ENCODE measurements at places on chromosomes 6 and 20.

GRCh38 chr6:91171754-91172462 is 585.0 kb upstream of the MAP3K7 start:
- no peak for DNase-seq

- no peak for DNase-seq
These were observed 303.8 kb upstream of the THEMIS start for GRCh38 chr6:128204616-128205015.

- DNase-seq: no peak
These were observed 26.7 kb downstream of the HCK start for GRCh38 chr20:32078791-32079190.

GRCh38 chr6:155154158-155154830 is 109.5 kb upstream of the CLDN20 start:
- no peak for DNase-seq

DNA sequence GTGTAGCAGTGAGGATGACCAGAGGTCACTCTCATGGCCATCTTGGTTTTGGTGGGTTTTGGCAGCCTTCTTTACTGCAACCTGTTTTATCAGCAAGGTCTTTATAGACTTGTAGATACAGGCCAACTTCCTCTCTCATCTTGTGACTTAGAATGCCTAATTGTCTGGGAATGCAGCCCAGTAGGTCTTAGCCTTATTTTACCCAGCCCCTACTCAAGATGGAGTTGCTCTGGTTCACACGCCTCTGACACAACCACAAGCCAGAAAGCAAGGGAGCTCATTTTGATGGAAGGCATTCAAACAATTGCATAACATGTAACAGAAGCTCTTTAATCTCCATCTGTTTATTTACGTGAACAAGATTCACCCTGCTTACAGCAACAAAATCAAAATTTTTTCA is 492.0 kb upstream of the SULF2 start:
- DNase-seq: no peak

GRCh38 chr20:18739751-18740166 is 73.8 kb upstream of the SCP2D1 start:
- no peak for DNase-seq

- DNase-seq: no peak
These were observed 1.2 kb downstream of the TBX18 start for GRCh38 chr6:84763003-84763885.

GRCh38 chr20:11144114-11144950 is 470.5 kb upstream of the JAG1 start:
- DNase-seq: no peak

DNA sequence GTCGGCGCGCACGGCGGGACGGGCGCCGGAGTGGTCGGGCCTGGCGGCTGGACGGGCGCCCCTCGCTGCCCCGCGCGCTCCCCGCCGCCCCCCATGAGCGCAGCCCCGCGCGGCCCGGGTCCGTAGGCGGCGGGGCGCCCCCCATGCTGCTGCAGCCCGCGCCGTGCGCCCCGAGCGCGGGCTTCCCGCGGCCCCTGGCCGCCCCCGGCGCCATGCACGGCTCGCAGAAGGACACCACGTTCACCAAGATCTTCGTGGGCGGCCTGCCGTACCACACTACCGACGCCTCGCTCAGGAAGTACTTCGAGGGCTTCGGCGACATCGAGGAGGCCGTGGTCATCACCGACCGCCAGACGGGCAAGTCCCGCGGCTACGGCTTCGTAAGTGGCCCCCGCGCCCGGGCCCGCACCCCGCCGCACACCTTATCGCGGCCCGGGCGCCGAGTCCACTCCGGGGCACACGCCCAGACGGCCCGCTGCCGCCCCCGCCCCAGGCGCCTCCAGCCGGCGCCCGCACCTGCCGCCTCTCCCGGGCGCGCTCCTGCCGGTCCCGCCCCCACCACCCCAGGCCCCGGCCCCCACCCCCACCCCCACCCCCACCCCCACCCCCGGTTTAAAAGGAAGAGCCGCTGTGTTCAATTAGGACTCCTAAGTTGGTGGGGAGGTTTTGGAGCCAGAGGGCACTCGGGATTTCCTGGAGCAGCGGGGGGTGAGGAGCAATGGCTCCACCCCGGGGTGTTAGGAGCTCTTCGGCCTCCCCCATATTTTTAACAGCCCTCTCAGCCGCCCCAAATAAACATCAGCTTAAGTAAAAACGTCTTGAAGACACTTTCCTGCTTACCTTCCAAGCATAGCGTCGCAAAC is 474 bp downstream of the RBM38 start:
- DNase-seq: no peak

DNA sequence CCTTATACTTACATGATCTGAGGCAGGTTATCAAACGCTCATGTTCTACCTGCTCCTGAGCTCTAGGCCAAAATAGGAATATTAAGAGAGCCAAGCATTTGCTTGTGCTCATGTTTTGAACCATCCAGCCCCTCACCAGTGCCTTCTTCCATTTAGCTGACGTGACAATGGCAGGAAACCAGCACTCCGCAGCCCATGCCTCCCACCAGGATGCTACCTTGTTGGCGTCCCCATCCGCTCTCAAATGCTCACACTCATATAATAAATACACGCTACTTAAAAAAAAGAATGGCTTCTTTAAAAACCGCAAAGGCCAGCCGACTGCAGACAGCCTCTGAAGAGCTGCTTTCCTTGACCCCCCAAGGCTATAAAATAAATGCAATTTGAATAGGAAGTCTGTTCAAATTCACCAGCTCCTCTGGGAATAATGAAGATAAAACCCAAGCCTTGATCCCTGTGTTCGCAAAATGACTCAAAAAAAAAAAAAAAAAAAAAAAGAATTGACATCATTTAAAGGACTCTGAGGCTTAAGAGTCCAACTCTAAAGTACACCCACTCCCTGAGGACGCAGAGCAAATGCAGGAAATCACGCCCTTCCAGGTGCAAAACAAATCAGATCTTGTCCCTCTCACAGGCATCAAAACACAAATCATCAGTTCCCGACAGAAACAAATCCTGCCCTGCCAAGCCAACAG is 29.0 kb downstream of the RNASET2 start:
- no peak for DNase-seq

DNA sequence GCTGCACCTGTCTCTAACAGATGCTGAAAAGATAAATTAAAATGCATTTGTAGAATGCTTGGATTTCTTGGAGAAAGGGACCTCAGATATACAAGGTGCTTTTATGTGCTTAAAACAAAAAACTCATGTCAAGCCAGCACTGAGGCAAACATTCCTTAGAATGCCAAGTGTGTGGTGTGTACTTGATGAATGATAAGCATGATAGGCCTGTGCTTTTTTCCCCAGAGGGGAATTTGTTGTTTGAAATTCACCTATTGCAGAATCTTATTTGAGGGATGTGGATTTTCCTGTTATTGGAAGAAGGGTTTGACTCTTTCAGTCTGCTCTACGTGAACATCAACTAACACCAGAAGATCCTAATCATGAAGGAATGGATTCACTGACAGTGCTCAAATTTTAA is 28.8 kb downstream of the TTI1 start:
- no peak for DNase-seq

GRCh38 chr6:54094293-54094692 is 16.9 kb upstream of the MLIP start:
- DNase-seq: no peak

DNA sequence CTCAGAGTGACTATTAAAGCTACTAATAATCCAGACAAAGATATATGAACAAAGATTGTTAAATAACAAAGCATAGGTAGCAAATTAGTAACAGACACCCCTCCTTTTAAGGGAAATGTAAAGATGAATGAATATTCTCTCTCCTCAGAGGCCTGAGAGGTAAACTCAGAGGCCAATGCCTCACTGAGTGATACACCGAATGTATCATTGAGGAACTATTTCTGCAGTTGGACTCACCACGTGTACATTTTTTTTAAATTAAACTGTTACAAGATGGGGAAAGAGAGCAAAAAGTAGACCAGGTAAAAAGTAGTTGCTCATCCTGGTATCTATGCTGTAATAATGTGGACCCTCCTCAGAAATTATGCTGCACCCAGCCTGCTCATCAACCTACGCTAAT is 72.3 kb upstream of the IPCEF1 start:
- DNase-seq: no peak

- DNase-seq: no peak
These were observed 151.4 kb downstream of the CEBPB start for GRCh38 chr20:50341880-50342637.

DNA sequence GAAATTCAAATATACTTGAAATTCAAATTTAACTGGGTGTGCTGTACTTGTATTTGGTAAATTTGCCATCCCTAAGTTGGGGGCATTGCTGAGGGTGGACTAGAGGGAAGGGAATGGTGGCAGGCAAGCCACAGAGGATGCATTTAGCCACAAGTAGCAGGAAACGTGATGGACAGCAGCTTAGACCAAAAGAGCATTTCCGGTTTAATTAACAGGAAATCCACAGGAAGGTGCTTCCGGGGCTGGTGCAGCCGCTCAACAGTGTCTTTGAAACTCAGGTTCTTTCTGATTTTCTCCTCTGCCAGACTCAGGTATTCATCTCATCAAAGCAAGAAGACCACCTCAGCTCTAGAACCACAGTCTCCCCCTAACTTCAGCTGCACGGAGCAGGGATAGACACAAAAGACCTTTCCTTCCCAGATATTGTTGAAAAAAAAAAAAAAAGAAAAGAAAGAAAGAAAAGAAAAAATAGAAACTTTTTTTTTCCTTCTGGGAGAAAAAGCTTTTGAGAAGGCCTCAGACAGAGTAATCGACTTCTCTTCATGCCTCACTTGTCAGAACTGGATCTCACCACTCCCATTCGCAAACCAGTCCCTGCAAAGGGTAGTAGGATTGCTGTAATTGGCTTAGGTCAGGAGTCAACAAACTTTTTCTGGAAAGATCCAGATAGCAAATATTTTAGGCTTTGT is 8.0 kb upstream of the BCAS1 start:
- DNase-seq: no peak

DNA sequence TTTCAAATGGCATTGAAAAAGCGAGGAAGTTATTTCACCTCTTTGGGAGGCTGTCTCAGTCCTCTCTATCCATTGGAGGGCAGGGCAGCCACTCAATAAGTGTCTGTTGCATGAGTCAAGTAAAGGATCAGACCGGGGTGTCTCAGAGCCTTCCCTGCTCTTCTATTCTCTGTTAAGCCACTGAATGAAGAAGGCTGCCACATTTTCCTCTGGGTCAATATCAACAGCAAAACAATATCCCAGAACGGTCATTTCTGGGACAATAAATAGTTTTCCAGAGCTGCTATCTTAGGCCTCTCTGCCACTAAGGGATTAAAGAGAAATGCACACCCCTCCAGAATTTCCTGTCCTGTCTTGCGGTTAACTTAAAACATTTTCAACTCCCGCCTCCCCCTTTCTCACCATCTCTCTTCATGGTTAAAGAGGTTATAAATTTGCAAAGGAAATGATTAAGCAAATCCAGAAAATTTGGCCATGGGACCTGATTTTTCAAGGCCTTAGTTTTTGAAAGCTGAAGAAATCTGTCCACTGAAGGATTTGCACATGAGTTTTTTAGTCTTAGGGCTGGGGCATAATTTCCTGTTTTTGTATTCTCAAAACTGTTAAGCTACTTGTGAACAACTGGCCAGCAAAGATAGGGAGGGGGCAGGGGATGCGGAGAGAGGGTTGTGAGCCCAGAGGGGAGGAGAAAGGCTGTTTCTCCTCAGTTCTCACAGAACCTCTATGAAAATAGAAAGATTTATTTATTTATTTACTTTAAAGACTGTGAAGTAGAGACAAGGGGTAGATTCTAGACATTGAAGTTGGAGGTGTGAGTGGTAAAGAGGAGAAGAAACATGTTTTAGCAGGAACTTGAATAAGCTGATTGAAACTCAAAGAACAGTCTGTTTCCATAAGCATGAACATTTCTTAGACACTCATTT is 135.7 kb downstream of the BCAS1 start:
- DNase-seq: no peak
